ENCODE measurements at places on chromosomes 2 and 18.

DNA sequence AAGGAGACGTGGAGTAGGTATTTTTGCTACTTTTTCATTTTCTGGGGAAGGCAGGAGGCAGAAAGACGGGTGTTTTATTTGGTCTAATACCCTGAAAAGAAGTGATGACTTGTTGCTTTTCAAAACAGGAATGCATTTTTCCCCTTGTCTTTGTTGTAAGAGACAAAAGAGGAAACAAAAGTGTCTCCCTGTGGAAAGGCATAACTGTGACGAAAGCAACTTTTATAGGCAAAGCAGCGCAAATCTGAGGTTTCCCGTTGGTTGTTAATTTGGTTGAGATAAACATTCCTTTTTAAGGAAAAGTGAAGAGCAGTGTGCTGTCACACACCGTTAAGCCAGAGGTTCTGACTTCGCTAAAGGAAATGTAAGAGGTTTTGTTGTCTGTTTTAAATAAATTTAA lies 3.4 kb downstream of the FZD7 start:
- no peak for DNase-seq

DNA sequence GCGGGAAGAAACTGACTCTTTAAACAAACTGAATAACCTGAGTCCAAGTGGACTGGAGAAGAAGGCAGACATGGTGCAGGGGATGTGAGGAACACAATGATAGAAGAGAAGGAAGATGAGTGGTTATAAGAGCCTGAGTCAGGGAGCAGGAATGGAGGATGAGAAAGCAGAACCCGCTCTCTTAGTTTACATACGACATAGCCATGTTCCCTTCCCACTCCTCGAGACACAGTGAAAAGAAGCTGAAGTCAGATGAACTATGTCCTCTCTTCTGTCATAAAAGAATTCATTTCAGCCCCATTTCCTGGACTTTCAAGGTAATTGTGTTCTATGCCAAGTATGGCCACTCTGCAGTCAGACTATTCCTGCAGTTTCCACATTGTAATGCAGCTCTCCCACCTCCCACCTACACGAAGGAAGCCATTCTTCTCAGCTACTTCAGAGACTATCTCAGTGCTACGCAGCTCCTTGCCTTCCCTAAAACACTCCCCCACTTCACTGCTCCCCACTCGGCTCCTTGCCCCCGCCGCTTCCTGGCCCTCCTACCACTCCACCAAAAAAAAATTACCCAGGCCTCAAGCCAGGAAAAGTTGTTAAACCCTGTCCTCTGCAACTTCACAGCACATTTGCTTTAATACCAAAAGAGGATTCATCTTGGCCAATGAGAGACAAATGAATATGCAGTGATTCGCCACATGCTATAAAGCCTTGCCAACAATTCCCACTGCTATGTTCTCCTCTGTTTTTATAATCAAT lies 323.4 kb upstream of the EPHA4 start:
- peak; percentile 34 for DNase-seq

DNA sequence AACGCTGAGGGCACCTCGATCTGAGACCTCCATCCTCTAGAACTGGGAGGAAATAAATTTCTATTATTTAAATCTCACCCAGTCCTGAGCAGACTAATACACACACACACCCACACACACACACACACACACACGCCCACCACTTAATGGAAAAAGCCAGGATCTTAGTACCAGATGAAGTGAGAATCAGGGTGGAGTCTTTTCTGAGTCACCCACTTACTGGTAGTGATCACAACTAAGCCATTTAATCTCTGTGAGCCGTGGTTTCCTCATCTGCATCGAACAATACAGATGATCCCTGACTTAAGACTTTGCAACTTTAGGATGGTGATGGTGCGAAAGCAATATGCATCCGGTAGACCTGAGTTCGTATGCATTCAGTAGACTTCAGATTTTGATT lies 18.6 kb downstream of the THNSL2 start:
- no peak for DNase-seq

DNA sequence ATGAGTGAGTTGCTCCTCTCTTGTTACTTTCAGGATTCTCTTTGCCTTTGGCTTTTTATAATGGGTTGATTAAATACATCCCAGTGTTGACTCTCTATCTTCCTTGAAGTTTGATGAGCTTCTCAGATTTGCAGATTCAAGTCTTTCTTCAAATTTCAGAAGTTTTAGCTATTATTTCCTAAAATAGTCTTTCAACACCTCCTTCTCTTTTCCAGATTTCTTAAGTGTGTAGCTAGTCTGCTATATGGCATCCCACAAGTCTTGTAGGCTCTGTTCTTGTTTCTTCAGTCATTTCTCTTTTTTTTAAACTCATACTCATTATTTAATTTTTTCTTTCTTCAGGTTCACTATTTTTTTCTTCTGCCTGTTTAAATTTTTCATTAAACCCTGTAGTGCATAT lies 287.7 kb upstream of the CNTNAP5 start:
- no peak for DNase-seq

DNA sequence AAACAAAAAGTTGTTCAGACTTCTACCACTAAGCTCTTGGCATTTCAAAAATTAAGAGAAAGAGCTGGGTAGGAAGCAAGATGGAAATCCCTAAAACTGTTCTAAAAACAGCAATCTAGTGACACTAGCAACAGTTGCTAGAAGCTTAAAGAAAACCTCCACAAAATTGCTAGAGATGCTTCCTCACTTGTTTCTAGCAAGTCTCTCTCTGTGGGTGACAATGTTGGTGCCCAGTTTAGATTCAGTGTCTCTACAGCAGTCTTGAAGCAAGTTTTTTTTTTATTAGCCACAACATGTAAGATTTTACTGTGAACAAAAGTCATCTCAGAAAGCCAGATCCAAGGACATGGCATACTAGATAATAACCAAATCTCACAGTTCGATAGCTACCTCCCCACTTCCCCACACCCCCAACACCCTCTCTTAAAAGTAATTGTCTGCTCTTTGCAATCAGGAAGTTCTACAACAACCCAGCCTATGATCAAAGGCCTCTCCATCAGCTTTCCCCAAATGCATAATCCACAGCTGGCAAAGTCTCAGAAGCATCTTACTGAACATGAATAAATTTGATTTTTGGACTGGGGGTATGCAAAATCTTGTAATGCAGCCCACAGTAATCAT lies 70.0 kb downstream of the ANKRD44 start:
- DNase-seq: no peak

GRCh38 chr18:58848685-58849084 lies 16.0 kb upstream of the ZNF532 start:
- no peak for DNase-seq
